SW480 (cell line): ENCODE measurements at places on chromosomes 5 and 9.

GRCh38 chr5:127876384-127876783 is 173.2 kb downstream of the CCDC192 start:
- peak; percentile 88 for DNase-seq

GRCh38 chr9:133207021-133207531 is 2.0 kb downstream of the OBP2B start:
- no peak for DNase-seq

- DNase-seq = no peak
Measured at GRCh38 chr9:121192959-121193640, 8.6 kb downstream of the RAB14 start.

DNA sequence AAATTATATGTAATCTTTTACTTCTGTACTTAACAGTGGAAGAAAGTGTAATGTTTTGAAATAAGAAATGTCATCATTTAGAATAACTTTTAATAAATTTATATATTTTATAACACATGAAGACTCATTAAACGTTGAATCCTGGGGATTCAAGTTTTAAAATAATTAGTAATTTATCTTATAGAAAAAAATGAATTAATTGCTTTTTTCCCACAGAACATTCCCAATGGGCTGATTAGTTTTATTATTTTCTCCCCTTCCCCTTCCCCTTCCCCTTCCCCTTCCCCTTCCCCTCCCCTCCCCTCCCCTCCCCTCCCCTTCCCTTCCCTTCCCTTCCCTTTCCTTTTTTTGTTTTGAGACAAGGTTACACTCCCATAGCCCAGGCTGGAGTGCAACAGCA is 79.7 kb downstream of the MRPS30 start:
- no peak for DNase-seq

GRCh38 chr9:94277885-94278536 is 18.9 kb downstream of the ZNF169 start:
- DNase-seq = no peak

GRCh38 chr9:135504262-135505243 is 4.1 kb downstream of the MRPS2 start:
- peak; percentile 47 for DNase-seq

DNA sequence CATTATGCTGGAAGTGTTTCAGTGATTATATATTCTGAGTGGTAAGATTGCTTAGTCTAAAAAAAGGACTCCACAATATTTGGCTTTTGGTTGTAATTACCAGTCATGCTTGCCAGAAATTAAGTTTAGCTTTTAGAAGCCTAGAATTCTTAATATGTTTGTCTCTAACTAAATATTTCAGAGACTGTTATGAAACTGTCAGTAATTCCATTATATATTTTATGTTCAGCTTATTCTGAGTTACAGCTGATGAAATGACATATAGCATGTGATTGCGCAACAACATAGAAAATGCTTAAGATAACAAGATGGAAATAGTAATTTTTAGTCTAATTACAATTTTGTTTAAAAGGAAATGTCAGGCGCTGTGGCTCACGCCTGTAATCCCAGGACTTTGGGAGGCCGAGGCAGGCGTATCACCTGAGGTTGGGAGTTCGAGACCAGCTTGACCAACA is 44.2 kb downstream of the KIAA1958 start:
- DNase-seq = no peak

DNA sequence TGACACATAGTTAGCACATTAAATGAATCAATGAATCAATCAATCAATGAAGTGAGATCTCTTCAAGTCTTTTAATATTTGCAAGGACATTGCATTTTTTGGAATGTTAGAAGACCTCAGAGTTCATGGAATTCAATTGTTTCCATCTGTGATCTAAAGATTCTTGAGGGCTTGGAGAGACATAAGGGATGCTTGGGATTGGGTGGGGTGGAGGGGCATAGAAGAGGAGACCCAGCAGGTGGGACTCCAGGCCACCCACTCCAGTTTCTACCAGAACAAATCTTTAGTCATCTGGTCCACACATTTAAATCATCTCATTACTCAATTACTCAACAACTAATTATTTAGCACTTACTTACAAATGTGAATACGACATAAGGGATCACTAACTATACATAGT is 251.0 kb upstream of the TRIM32 start:
- DNase-seq = no peak

GRCh38 chr5:138469540-138470321 is 4.5 kb downstream of the EGR1 start:
- peak; percentile 90 for DNase-seq

- no peak for DNase-seq
Measured at GRCh38 chr5:74162524-74162923, 478.0 kb downstream of the ENC1 start.

DNA sequence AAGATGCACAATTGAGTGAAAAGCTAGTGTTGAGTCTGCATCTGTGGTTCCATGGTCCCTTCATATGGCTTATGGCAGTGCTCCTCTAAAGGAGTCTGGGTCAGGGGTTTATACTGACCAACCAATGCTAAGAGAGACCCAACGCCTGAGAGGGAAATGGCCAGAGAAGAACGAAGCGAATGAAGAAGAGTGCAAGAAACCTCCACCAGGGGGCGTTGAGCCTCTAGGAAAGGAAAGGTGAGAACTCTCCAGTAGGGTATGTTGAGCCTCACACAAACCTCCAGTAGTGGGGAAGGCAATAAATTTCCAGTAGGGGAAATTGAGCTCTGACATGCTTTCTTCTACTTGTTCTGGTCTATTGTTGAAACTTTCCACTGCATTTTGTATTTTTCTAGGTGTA is 470.6 kb downstream of the PRDM9 start:
- no peak for DNase-seq

- no peak for DNase-seq
Measured at GRCh38 chr5:390623-391491, 52.1 kb upstream of the EXOC3 start.

DNA sequence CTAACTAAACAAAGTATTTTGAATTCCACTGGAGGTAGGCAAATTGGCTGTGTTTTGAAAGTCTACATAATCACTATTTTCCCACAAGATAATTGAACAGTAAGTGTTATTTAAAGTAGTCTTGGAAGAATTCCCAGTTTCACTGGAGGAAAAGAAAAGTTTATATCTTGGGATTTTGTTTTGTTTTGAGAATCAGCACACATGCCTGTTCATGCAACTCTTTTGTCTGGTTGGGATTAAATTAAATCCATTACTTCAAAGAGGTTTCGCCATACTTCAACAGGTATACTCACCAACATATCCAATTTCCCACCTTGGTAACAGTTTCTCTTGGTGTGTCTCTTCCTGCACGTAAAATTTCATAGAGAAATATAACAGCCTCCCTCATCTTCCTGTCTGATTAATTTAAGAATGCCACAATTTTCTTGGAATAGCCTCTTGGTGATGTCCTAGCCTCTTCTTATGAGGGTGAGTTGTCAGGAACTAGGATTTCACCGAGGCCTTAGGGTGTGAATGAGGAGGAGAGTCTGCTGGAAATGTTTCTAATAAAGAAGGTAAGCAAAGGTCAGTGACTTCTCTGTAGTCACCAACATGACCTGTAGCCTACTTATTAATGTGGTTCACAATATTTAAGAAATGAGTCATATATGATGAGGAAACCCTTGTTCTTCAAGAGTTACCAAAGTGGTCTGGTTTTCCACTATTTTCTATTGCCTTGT is 48.1 kb downstream of the ITGA2 start:
- peak; percentile 15 for DNase-seq

DNA sequence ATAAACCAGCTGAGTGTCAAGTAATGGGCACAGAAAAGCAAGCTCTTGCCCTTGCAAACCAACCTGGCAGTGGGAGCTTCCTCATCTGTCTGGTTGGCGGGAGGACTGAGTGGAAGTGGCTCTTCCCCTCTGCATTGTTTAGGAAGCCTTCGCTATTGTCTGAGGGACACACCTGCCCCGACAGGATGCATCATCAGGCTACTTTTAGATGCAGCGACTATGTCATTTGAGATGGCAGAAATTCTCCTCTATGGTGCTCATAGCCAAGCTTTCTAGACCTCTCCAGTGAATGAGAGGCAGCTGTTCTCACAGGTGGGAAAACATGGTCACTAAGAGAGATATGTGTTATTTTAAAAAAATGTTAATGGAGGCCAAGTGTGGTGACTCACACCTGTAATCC is 104.0 kb downstream of the DOCK8 start:
- DNase-seq = no peak

DNA sequence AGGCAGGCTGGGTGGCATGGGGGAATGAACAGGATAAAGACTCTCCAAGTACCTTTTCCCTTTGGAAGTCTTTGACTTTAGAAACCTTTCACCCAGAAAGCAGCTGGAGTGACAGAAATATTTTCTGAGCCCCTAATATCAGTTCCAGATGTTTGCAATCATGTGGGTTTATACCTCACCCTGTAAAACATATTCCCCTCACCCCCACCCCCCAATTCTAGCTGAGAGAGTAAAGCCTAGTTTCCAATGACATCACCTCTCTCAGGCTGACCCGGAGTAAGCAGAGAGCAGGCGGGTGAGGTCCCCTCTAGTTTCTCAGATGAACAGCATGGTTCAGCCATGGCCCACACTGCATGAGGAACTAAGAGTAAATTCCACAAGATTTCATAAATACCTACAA is 82.9 kb upstream of the TRIM32 start:
- DNase-seq = no peak

GRCh38 chr5:56565644-56566043 is 249.7 kb upstream of the MAP3K1 start:
- DNase-seq = no peak

GRCh38 chr5:118646917-118647316 is 341.4 kb downstream of the DTWD2 start:
- no peak for DNase-seq

DNA sequence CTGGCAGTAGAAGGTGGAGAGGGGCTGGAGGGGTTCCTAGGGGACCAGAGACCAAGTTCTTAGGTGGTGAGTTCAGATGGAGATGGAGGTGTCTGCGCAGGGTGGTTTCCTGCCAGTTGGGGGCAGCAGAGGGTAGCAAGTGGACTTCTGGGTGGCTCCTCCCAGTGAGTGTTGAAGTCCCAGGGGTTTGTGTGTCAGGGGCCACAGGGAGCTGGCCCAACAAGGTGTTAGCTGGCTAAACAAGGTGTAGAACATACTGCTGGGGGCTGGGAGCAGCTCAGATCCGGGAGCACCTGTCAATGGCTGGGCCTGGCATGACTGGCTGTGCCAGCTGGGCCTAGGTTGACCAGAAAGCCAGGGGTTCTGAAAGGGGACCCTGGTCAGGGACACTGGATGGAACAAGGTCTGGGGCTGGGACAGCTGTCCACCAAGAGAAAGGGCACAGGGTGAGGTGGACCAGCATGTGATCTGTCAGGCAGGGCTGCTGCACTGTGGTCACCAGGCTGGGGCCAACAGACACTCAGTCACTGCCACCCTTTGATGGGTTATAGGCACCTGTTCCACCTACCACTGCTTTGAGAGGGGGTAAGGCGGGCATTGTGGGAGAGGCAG is 35.6 kb downstream of the DAB2IP start:
- peak; percentile 66 for DNase-seq

DNA sequence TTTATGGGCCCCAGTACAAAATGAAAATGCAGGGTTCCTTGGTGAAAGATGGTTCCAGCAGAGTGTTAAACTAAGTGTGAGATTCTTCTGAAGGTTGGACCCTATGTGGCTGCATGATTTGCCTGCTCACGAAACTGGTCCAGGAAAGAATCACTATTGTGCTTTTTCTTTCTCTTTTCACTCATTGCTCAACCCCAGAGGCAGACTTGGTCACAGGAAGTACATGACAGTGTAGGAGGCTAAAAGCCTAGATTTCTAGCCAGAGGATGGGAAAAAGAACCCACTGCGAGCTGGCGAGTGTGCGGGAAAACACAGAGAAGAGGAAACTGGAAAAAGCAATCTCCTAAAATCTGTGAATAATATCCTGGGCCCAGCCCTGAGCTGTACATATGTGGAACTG is 18.6 kb downstream of the SLC36A2 start:
- no peak for DNase-seq

GRCh38 chr9:130972957-130973685 is 34.1 kb upstream of the FIBCD1 start:
- DNase-seq = no peak

GRCh38 chr9:119487118-119487827 is 118.0 kb upstream of the BRINP1 start:
- no peak for DNase-seq

DNA sequence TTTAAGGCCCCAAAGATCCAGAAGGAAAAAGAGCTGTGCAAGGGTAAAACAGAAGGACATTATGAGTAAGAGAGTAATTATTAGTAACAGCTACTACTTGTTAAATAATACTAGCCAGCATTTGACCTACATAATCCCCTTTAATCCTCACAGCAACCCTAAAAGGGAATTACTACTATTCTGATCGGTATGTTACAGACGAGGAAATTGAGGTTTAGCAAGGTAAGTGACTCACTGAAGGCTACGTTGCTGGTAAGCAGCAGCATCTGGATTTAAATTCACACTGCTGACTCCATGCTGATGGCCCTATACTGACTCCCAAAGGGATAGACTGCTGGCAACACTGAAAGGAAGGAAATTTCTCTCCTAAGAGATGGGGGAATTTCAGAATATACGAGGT is 3.7 kb upstream of the FSD1L start:
- no peak for DNase-seq

DNA sequence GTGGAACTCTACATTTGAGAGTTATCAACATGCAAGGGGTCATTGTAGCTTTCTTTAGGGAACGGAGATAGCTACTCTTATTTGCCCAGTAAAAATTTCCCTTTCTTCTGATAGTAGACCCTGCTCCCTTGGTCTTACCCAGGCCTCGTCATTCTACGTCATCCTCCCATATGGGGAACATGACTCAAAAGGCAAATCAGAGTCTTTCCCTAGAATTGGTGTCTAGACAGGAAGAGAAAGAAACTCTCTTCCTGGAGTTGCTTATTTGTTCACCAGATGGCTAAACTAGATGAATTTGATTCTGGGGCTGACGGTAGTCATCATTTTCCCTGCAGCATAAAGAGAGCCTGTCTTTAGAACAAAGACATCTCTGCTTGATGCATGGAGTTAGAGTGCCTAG is 12.2 kb upstream of the SLC38A9 start:
- no peak for DNase-seq

GRCh38 chr5:78353520-78353919 is 6.9 kb upstream of the SCAMP1 start:
- no peak for DNase-seq

DNA sequence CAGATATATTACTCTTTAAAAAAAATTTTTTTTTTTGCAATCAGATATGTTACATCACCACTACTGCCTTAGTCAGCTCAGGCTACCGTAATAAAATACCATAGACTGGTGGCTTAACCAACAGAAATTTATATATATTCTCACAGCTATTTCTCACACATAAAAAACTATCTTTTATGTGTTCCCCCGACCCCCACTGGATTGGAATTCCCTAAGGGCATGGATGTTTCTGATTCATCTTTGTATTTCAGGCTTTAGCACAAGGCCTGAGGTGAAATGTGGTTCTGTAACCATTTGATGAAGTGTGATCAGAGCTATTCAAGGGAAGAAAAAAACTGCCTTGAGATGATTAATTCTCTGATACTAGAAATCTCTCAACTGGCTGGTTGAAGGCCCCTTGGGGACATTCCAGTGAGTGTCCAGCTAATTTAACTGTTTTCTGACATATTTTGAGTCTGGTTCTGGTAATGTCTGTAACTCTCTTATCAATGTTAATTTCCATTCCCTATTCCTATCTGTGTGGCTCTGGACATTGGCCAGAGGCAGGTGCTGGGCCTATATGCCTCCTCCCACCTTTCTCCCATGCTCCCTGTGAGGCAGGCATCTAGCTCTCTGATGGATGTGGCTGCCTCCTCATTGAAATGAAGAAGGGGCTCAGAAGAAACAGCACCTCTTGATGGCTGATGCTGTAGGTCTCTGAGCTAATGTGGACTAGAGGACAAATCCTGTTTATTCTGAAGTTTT is 2.5 kb downstream of the CD14 start:
- no peak for DNase-seq
